IPS-NIHi11 (cell line): ENCODE measurements at places on chromosomes 16 and 17.

DNA sequence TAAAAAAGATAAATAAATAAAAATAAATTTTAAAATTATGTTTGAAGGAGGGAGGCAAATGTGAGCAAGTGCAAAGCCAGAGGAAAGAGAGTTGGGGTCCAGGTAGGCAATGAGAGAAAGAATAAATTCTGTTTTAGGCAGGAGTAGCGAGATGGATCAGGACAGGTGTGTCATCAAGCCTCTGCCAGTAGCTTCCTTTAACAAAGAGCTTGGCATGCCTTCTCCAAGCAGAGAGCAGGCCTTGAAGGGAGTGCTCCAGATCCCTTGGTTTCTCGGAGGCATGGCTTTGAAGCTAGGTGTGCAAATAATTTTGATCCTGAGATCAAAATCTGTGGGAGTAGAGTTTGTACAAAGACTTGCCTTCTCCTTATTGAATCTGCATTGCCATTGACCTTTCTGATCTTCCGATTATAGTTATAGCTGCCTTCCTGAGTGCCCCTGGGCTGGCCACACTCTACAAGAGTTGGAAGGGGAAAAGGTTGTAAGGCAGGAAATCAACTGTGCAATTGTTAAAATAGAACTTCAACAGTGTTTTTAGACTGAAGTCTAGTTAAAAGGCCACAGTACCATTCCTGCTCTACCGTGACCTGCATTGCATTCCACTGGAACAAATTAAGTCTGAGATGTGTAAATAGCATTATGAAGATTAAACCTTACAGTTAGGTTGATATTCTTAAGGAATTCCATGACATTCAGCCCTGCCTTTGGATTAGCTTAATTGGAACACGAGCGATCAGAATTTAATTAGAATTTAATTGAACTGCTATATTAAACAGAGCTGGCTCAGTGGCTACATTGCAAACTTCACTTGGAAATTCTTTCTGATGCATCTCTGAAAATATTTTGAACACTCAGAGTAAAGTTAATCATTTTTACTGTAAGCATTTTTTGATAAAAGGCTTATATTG is 33.7 kb downstream of the IQCK start:
- no peak for DNase-seq

- DNase-seq: no peak
Observed at GRCh38 chr16:85607796-85608514, 5.2 kb upstream of the GSE1 start.

DNA sequence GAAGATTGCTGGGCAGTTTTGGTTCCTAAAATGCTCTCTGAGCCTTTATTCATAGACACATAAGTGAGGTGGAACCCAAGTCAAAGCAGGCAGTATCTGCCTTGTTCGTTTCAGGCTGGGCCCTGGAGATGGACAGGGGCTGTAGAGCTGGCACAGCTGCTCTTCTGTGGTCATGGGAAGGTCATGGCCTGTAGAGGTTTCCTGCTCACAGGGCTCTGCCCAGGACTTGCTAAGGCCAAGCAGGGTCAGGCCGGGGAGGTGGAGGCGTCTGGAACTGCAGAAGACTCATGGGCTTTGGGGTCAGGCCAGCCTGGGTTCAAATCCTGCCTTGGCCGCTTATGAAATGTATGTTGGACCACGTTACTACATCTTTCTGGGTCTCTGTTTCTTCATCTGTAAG is 50.2 kb downstream of the IRX5 start:
- DNase-seq: no peak

GRCh38 chr16:57999366-57999970 is 1.0 kb downstream of the ZNF319 start:
- DNase-seq: no peak

GRCh38 chr17:66190738-66191592 is 968 bp downstream of the CEP112 start:
- no peak for DNase-seq

DNA sequence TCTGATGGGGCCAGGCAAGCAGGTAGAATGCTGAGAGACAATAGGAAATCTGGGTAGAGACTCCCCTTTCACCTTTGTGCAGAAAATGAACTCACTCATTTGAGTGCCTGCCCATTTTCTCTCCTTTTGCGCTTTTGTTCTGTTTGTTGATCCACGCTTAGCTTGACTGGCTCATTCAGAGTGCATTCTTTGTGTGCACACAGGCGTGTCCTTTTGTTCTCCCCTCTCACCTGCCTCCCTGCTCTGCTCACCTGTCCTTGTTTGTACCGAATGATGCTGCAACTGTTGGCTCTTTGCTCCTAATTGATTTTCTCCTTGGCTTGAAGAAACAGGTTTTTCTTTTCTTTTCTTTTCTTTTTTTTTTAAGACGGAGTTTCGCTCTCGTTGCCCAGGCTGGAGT is 15.8 kb downstream of the PGS1 start:
- DNase-seq: peak; percentile 18

GRCh38 chr17:60548990-60549389 is 22.9 kb upstream of the APPBP2 start:
- DNase-seq: no peak

DNA sequence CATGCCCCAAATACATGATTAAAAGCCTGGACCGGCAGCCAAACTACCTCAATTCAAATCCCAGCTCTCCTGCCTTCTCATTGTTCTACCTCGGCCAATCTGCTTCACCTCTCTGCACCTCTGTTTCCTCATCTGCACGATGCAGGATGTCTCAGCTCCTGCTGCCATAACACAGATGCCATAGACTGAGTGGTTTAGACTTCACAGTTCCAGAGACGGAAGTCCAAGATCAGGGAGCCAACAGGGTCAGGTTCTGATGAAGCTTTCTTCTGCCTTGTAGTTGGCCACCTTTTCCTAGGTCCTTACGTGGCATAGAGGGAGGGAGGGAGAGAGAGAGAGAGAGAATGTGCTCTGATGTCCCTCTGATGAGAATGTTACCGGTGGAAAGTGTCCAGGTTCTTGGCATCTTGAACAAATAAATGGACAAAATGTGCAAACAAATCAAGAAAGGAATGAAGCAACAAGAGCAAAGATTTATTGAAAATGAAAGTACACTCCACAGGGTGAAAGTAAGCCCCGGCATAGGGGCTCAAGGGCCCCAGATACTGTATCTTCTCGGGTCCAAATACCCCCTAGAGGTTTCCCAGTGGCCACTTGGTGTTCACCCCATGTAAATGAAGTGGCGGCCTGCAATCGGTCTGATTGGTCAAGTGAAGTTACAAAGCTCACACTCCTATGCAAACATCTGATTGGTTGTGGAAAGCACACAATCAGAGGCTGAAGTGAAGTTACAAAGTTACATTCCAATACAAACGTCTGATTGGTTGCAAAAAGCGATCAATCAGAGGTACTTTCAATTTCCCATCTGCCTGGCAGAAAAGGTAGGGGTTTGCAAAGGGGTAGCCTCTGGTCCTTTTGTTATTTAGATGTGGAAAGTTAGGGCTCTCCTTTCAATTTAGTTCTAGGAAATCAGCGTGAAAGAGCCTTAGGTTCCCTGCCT is 43.3 kb upstream of the ZCCHC14 start:
- no peak for DNase-seq

GRCh38 chr17:59487161-59487873 is 78.1 kb upstream of the DHX40 start:
- no peak for DNase-seq

- DNase-seq: no peak
Observed at GRCh38 chr17:67615011-67615561, 102.7 kb upstream of the NOL11 start.

DNA sequence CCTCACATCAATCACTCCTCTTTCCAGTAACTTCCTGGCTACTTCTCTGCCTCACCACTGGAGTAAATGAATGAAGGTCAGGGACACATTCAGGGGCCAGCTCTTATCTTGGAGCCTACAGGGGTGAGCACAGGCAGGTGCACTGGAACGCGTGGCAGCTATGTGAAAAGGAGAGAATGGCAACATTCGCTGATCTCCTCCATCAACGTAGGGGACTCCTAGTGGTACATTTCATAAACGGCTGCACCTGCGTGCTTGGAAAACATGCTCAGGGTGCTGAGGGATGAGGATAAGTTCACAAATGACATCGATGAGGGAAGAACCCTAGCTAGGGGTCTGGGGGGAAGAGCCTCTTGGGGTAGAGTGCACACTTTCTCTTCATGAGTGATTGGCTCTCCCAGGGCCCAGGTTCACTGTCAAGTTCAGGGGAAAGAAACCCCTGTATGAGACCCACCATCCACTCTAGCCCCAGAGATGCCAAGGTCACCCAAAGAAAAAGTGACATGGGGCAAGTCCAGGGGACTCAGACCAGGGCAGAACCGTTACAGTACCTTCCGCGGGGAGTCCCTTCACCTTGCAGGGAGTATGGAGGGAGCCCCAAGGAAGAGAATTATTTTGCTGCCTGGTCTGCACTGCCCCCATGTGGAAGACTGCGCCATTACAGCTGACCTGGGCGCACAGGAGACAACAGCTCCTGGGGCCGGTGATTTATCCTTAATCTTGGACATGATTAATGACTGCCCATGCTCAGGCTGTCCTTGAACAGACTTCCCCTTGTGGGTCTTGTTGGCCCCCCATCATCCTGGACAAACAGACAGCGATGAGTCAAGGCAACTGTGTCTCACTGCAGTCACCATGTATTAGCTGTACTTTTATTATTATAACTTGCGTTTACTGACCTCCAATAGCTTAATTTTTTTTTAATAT is 30.1 kb downstream of the VAC14 start:
- DNase-seq: peak; percentile 84

- peak; percentile 76 for DNase-seq
Observed at GRCh38 chr17:78343187-78343542, 16.7 kb downstream of the SOCS3 start.

DNA sequence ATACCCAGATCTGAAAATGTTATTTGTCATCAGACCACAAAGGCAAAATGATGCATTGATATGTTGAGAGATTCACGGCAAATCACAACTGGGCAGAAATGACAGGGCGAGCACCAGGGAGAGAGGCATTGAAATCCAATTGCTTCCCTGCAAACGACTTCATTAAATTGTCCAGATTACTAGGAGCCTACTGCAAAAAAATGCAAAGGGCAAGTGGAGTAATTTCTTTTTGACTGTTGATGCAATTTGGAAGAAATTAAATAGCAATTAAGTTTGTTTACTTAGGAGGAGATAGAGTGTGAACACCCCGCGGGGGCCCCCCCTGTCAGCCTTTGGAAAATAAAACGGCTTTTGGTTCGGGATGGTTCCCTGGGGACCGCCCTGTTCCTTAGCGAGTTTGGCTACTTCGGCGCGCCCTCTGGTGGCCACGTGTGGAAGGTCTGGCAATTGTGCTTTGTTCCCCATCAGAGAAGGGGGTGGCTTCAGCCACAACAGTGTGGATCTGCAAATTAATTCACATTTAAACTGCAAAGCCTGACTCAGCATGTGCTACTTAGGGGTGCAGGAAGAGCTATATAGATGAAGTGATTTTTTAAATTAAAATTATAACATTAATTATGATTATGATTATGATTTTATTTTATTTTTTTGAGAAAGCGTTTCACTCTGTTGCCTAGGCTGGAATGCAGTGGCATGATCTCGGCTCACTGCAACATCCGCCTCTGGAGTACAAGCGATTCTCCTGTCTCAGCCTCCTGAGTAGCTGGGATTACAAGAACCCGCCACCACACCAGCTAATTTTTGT is 14.5 kb upstream of the TMC7 start:
- DNase-seq: peak; percentile 93

- no peak for DNase-seq
Observed at GRCh38 chr17:58005728-58006559, 1.1 kb downstream of the SRSF1 start.

DNA sequence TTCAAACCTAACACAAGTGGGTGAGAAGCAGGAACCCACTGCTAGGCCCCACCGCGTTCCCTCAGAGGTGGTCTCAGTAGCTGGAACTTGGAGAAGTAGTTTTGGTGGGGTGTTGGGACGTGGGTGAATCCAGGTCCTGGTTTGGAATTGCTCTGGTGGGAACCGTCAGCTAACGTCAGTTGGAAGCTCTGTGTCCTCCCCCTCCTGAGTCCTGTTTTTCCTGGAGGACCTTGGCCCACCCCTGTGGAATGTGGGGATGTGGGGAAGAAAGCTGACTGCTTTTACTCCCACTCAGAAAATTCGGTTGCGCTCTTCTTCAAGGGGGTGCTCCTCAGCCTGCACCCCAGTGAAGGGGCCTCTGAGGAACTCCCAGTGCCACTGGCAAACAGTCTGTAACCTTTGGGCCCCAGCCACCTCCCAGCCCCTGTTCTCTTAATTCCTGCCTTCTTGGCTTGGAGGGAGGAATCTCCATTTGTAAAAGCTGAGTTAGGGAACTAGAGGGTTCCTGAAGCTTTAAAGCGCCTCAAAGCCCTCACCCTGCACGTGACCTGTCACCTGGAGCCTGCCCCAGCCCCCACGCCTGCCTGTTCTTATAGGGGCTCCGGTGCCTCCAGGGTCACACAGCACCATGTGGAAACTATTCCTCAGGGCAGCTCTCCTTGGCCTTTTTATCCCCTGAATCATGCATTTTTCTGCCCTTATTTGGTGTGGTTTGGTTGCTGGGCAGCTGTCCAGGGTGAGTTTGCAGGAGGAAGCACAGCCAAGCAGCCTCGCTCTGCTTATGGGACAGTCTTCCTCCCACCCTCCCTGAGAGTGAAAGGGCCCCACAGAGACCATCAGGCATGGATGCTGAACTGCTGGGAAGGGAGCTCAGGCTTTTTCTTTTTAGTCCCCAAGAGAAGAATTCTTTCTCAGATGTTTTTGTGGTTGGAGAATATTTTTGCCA is 16.2 kb upstream of the NAGLU start:
- peak; percentile 80 for DNase-seq

GRCh38 chr16:24518498-24518897 is 20.9 kb upstream of the RBBP6 start:
- DNase-seq: no peak

DNA sequence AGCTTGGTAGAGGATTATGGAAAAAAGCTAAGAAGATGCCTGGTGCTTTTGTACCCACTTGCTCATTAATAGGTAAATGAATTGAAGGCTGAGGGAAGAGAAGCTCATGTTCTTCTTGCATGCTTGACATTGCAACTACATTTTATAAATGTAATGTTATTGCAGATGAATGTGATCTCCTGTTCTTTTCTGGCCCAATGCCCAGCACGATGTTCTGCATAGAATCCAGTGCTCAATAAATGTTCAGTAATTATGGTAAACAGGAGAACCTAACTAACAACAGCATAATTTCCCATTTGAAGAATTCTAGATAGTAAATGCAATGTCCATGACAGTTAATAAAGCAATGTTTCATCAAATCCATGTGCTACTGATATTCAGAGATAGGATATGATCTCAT is 638.2 kb upstream of the SOX9 start:
- DNase-seq: no peak

DNA sequence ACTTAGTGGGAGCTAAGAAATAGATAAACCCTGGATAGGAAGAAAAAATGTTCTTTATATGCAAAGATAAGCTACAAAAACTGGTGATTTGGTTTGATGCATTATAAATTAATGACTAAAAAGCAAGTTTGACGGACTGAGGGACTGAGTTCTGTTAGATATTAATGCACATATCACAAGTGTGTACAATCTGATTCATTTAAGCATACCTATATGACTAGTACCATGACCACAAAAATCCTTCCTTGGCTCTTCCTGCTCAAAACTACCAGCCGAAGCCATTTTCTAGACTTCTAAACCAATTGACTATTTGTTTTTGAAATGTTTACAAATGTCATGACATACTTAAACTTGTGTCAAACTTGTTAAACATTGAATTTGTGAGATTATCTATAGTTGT is 374.5 kb upstream of the MON1B start:
- DNase-seq: no peak
